ENCODE measurements at places on chromosomes 16 and 17.

- DNase-seq = no peak
Observed at GRCh38 chr17:2181206-2181896, 122.2 kb downstream of the SMG6 start.

- no peak for DNase-seq
Observed at GRCh38 chr17:49061524-49061943, 64.3 kb downstream of the IGF2BP1 start.

DNA sequence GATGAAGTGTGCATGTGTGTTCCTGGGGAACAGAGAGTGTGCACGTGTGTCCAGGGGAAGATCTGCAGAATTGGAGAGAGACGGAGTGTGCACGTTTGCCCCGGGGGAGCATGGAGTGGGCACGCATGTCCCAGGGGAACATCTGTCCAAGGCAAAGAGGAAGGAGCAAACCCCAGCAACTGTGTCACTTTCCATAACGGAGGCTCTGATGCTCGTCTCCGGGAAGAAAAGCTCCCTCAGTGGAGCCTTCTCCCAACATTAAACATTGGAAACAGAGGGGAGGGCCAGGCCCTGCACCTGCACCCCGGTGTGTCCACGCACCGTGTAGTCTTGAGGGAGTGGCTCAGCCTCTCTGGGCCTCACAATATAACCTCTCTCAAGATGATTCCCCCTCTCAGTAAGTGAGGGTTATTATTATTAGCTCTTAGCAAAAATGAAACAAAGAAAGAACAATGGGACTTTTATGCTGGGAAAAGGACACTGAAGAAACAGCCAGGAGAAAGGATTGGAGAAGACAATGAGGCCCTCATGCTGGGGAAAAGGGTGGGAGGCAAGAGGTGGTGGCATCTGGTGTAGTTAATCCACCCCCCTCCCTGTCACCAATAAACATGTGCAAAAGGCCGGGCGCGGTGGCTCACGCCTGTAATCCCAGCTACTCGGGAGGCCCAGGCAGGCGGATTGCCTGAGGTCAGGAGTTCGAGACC lies 7.6 kb downstream of the RAB40B start:
- no peak for DNase-seq

- DNase-seq = no peak
Observed at GRCh38 chr16:30728321-30728720, 19.9 kb upstream of the PHKG2 start.

- DNase-seq = peak; percentile 85
Observed at GRCh38 chr16:56871172-56871593, 6.2 kb downstream of the SLC12A3 start.

GRCh38 chr16:67438098-67438791 lies 7.3 kb downstream of the HSD11B2 start:
- no peak for DNase-seq

DNA sequence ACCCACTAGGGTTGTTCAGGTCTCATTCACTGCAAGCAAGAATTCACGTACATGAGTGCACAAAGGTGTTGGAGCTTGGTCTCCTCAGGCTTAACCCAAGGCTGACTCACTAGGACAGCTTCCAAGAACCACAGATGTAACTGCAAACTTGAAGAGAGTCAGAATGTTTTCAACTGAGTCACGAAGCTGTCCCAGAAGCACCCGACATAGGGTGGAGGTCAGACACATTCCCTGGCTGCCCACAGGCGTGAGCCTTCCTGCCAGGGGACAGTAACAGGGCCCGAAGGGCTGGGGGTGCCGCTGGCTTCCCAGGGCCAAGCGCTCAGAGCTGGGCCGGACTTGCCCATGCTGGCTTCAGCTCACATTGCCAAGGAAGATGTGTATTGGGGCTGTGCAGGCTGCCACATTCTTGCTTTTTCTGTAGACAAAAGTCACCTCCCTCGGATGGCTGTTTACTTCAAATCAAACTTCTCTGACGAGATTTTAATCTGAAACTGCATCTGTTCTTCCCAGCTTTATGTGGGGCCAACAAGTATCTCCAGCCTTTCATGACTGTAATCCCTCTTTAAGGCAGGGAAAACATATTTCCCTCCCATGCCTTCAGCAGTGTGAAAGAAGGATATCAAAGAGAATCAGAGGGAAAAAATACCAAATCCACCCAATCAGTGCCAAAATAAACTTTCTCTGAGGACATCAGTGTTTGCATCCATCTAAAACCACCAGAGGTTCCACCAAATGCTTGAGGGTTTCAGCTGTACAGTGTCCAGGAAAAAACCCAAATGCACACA lies 14.3 kb downstream of the CMTM3 start:
- no peak for DNase-seq

DNA sequence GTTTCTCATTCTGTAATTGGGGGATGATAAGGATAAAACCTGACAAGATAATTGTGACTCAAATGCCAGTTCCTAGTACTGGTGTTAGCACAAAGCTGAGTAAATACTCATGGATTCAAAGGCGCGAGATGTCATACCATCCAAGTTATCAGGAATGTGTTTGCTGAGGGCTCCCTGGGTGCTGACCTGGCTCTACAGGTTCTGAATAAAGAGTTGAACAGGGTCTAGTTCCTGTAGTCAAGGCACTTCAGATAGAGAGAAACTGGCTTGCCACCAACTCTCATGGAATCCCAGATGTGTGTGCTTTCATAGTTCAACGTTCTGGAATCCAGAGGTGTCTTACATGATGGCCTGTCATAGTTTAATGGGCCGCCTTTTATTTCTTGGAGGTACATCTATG lies 141.6 kb downstream of the PRKCA start:
- DNase-seq = no peak

- DNase-seq = no peak
Observed at GRCh38 chr16:84489131-84489530, 15.3 kb downstream of the MEAK7 start.

DNA sequence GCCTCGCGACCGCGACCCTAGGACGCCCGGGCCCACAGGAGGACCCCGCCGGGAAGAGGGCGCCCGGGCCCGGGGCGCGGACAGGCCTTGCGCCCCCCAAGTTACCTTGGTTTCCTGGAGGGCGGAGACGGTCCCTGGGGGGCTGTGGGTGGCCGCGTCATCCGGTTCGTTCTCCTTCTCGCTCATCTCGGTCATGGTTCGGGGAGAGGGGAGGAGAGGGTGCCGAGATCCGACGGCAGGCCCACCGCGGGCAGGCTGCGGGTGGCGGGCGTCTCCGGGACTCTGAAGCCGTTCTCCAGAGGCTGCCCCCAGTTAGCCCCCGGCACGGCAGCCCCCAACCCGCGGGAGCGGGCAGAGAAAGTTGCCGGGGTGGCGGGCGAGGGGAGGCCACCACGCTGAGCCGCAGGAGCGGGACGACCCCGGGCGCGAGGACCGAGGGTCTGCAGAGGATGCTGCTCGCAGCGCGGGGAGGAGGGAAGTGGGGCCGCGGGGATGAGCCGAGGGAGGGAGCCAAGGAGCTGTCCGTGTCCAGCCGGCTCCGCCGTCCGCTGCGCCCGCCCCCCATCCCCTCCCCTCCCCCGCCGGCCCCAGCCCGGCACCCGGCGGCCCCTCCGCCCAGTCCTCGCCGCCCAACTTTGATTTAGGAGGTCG lies at the start of gene STAC2:
Gene STAC2, minus strand, starts transcription at position 638 of the 651 bp plus-strand sequence. Its CDS starts 443 bp downstream, at position 195.
- DNase-seq = no peak

GRCh38 chr16:13231365-13231764 lies 330.0 kb downstream of the SHISA9 start:
- no peak for DNase-seq

- DNase-seq = peak; percentile 58
Observed at GRCh38 chr17:39238311-39238972, 12.7 kb upstream of the STAC2 start.

DNA sequence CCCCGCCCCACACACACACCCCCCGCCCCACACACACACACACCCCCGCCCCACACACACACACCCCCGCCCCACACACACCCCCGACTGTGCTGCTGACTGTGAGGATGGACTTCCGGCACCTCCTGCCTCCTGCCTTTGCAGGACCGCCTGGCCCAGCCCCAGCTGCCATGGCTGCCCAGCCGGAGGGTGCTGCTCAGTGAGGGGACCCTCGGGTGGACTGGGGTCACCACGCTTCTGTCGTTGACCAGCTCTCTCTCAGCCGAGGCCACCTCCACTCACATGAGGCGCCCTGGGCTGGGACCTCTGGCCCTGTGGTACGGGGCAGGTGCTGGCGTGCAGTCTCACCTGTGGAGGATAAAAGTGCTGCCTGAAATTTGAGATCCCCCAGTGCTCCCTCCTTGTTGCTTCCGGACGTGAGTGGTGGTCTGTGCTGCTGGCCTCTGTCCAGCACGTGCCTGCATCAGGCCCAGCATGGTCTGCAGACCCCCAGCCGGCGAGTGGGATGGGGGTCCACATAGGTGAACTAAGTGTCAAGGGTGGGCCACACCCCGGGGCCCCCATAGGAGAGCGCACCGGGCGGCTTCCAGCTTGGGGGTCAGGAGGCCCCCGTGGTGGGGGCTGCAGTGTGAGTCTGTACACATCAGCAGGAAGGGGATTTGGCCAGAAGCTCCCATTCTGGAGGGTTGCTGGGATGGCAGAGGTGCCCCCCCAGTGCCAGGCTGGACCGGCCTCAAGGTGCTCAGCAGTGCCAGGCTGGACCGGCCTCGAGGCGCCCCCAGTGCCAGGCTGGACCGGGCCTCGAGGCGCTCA lies 11.2 kb downstream of the METRNL start:
- DNase-seq = no peak

DNA sequence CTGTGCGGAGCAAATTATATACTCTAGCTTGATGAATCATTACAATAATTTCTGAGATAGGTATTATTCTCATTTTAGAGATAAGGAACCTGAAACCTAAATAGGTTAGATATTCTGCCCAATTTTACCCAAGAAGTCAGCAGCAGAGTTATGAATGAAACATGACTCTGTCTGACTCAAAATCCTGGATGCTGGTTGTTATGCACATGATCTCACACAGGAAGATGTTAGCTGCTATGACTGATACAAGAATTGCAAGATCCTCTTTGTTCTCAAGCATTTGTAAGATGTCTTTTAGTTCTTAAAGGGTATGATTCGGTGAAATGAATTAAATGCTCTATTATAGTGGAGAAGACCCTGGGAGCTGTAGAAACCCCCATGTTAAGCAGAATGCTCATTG lies 447.8 kb downstream of the KIF2B start:
- DNase-seq = no peak

DNA sequence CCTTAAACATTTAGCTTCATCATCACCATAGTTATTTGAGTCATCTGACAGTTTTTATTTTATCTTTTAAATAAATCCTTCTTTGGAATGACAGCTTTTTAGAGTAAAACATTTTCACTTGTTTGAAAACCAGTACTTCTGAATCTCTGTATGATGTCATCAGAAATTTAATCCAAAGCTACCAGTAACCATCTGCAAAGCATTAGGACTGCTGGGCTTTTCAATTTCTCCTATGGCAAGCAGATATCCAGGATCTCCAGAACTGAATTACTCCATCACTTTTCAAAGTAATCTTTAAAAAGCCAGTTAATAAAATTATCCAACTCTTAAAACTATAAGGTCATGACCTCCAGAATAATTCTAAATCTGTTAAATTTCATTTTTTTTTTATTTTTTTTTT lies 51.5 kb downstream of the CHCT1 start:
- DNase-seq = no peak

DNA sequence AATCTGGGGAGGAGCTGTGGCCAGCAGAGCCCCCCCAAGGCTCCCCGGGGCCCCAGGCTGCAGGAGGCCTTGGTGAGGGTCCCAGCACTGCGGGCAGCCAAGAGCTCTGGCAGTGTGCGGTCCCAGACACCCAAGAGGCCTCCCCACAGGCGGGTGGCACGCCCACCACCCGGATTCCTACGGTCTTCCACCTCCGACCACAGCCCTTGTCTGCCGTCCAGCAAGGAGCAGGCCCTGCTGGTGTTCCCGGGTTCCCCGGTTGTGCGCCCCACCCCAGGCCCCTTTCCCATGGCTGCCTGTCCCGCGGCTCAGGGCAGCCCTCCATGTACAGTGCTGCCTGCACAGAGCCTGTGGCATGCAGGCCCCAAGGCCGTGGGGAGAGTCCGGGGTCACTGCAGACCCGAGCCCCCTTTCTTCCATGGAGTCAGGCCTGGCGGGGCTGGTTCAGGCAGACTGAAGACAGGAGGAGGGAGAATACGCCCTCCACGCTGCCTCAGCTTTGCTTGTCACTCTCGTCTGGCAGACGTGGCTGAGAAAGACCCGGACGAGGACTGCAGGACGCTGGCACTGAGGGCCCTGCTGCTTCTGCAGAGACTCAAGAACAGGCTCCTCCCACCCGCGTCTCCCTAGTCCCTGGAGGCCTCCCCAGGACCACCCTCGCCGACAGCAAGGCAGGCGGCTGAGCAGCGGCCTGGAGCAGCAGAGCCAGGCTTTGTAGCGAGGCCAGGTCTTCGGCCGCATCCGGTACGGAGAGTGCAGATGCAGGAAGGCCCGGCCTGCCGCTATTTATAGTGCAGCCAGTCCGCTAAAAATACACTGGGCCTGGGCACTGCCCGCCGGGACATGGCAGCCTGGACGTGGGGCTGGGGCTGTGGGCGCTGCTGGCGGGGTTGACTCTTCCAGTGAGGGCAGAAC lies 16.4 kb downstream of the TELO2 start:
- DNase-seq = no peak

GRCh38 chr16:68009157-68009735 lies 6.5 kb downstream of the DPEP2NB start:
- no peak for DNase-seq

DNA sequence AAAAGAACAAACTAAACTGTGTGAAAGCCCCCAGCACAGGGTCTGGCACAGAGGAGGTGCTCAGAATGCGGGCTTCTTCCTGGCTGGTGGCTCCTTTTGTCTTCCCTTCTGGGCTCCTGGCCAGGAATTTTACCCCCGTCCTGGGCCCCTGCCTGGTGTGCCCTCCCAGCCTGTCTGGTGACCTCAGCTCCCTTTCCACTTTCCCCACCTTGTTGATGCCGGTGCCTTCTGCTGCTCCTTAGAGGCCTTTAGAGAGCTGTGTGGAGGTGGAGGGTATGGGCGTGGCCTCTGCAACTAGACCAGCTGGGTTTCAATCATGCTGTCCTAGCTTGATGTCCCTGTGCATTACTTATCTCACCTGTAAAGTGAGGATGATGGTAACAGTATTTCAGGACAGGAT lies 16.8 kb downstream of the PIRT start:
- DNase-seq = no peak

DNA sequence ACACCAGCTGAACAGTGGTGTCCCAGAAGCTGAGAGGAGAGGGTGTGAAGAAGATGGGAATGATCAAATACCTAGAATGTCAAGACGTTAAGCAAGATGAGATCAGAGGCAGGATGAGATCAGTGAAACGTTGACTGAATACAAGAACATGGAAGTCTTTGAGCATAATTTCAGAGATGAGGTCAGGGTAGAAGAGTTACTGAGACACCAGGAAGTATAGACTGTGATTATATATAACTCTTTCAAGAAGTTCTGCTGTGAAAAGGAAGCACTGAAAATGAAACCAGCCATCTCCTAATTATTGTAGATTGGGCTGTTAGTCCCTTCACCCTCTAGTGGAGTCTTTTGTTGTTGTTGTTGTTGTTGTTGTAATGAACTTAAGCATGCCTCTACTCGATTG lies 9.1 kb downstream of the SHCBP1 start:
- DNase-seq = peak; percentile 34

GRCh38 chr16:74811911-74812310 lies 37.3 kb upstream of the FA2H start:
- no peak for DNase-seq

GRCh38 chr17:59149051-59149450 lies 5.9 kb downstream of the SKA2 start:
- DNase-seq = no peak

- peak; percentile 5 for DNase-seq
Observed at GRCh38 chr17:20896153-20896649, 146.6 kb downstream of the USP22 start.
